Fibroblast of skin of left biceps (primary cell): ENCODE measurements at places on chromosomes 7 and 10.

GRCh38 chr10:124356701-124357560 lies 61.8 kb downstream of the OAT start:
- DNase-seq, result no peak

DNA sequence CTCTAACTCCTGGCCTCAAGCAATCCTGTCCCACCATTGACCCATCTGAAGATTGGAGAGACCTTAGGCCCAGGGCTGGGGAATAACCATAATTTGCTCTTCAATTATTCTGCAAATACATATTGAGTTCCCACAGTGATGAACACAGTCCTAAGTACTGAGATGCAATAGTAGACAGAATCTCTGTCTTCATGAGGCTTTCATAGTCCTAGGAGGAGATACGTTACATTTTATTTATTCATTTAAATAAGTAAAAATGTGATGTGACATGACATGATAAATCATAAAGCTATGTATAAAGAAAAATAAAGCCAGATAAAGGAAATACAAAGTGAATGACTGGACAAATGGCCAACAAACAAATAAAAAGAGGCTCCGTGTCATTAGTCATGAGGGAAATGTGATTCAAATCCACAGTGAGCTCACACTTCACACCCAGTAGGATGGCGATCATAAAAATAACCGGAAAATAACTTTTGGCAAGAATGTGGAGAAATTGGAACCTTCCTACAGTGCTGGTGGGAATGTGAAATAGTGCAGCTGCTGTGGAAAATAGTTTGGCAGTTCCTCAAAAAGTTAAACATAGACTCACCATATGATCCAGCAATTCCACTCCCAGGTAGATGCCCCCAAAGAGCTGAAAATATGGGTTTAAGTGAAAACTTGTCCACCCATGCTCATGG lies 52.1 kb upstream of the JCAD start:
- peak; percentile 69 for DNase-seq

GRCh38 chr10:101047961-101048892 lies 13.6 kb upstream of the KAZALD1 start:
- no peak for DNase-seq

GRCh38 chr10:74051736-74052342 lies 53.9 kb downstream of the VCL start:
- no peak for DNase-seq

- DNase-seq, result no peak
Measured at GRCh38 chr10:21530641-21531040, 3.4 kb upstream of the MLLT10 start.

- DNase-seq, result peak; percentile 33
Measured at GRCh38 chr7:35975851-35976454, 175.1 kb downstream of the SEPTIN7 start.

- DNase-seq, result no peak
Measured at GRCh38 chr10:59907537-59907917, 1.2 kb upstream of the CCDC6 start.

- no peak for DNase-seq
Measured at GRCh38 chr10:200405-200804, 65.2 kb downstream of the ZMYND11 start.

- DNase-seq, result no peak
Measured at GRCh38 chr10:34985823-34986222, 104.3 kb downstream of the CUL2 start.

GRCh38 chr7:39761449-39761848 lies 138.1 kb downstream of the RALA start:
- no peak for DNase-seq

DNA sequence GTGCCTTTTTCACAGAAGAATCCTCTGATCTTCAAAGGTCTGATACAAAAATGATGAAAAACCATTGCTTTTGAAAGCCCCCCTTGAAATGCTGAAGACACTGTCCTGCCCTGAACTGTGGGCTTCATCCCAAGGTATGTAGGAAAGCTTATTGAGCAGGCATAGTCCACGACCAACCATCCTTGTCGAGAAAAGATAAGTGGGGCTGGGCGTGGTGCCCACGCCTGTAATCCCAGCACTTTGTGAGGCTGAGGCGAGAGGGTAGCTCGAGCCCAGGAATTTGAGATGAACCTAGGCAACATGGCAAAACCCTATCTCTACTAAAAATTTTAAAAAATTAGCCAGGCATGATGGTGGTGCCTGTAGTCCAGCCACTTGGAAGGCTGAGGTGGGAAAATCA lies 25.6 kb downstream of the TACR2 start:
- no peak for DNase-seq

DNA sequence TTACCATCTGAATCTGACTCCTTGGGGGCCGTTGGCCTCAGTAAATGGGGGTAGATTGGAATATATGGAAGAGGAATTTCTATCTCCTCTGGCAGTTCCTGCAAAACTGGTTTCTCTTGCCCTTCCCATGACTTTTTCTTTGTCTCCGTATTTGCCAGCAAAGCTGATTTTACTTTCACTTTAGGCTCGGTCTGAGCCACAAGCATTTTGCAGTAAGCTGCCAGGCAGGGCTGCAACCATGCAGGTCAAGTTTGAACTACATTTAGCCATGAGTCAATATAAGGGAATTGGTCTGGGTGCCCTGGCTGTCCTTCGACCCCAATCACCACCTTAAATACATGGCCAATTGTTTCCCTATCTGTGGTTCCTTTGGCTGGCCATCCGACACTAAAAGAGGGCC lies 104.3 kb downstream of the TRIM24 start:
- no peak for DNase-seq

- DNase-seq, result no peak
Measured at GRCh38 chr7:88315522-88315921, 8.8 kb upstream of the STEAP4 start.

GRCh38 chr10:7410862-7411670 lies at the start of gene SFMBT2:
Gene SFMBT2, minus strand, starts transcription at chr10:7411034. Its CDS starts 29,136 bp downstream, at chr10:7381898.
- DNase-seq, result peak; percentile 42

DNA sequence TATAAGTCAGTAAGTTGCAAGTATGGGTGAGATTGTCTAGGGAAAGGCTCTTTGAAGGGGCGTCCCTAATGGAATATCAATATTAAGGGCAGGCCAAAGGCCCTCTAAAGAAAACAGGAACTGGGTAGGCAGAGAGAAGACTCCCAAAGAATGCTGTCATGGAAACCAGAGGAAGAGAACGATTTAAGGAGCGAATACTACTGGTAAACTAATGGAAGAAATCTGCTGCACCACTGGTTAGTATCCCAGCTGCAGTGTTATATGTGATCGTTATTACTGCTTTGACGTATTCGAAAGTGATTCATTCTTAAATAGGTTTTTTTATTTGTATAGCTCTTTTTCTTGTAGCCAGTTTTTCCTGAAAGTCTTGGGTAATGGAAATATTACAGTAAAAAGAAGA lies 1.3 kb downstream of the CASP2 start:
- DNase-seq, result no peak

DNA sequence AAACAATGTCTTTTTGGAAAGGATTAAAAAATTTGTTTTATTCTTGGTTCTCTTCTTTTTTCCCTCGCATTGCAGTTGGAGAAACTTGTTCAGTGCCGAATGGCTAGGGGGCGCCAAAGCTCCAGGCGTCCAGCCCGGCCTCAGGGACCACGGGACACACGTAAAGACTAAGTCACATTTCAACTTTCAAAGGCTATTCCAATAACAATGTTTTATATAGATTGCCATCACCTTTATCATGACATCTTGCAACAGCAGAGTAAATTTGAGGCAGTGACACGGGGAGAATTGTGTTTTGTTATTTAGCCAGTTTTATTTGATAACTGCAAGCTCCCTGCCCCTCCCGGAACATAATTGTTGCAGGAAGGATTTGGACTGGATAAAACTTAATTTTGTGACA lies 2.2 kb upstream of the IGFBP3 start:
- DNase-seq, result no peak

GRCh38 chr7:131109011-131109758 lies 218.5 kb upstream of the MKLN1 start:
- no peak for DNase-seq

GRCh38 chr10:123759501-123760031 lies 93.4 kb downstream of the GPR26 start:
- DNase-seq, result no peak

DNA sequence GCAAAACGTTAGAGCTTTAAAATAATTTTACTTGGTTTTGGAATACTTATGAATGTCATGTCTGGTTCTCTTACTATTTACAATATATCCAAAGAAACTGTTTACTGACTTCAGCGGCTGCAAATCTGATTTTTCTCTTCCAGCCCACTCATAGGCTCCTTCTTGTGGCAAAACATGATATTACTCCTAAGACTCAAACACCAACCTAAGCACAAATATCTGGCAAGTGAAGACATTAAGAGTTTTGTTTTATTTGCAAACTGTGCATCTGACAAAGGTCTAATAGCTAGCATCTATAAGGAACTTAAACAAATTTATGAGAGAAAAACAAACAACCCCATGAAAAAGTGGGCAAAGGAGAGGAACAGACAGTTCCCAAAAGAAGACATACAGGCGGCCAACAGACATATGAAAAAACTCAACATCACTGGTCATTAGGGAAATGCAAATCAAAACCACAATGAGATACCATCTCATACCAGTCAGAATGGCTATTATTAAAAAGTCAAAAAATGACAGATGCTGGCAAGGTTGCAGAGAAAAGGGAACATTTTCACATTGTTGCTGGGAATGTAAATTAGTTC lies 20.3 kb upstream of the GJC3 start:
- DNase-seq, result no peak

- no peak for DNase-seq
Measured at GRCh38 chr10:101131962-101132635, 999 bp downstream of the TLX1 start.

DNA sequence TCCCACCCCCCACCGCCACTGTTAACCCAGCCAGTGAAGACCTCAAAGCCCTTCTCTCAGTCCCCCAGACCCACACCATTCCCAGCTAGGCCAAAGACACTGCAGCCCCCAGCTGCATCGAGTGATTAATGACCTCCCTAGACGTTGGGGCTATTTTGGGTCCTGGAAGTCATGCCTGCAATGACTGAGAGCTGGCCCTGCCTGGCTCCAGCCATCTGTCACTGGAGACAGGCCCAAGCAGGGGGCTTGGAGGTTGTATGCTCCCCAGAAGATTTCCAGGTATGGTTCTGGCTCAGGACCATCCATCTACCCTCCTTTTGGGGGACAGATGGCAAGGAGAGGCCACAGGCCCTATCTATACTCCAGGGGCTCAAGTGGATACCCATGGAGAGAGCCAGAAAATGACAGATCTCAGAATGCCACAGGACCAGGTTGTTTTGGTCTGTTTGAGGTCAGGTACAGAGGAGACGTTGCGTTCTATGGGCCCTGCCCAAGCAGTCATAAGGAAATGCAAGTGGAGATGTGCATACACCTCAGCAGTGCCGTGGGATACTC lies 5.1 kb downstream of the KCNIP2 start:
- DNase-seq, result no peak

DNA sequence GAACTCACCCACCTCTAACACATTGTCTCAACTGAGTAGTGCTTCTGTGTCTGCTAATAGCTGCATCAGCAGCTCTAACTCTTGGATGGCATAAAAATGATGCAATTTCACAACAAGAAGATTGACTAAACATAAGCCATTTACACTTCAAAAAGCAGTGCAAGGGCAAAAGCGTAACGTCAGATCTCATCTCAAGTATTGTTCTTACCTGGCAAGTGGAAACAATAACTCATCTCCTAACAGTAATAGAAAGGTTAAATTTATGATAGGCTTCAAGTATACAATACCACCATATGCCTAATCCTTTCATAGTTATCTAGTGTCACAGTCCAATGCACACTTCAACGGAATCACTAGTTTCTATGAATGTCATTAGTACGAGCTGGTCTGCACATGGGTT lies 14.8 kb downstream of the TPK1 start:
- no peak for DNase-seq

GRCh38 chr7:143408686-143409561 lies at the start of gene EPHA1:
Gene EPHA1, minus strand, starts transcription at chr7:143408856. Its CDS starts 51 bp downstream, at chr7:143408805.
- no peak for DNase-seq

DNA sequence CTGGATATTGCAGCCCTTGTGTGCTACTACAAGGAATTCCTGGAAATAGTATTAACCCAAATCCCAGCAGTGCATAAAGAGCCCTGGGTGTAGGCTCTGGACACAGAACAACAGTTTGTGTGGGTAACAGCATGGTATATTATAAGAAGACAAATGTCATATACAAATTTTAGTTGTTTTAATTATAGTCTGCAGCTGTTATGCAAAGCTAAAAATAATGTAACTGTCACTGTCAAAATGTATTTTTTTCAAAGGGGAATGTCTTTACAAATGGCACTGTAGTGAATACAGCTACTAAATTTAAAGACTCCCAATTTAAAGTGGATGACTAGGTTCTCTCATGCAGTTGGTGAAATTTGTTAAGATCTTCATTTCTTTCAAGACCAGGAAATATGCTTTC lies 339.0 kb downstream of the GPR37 start:
- no peak for DNase-seq

DNA sequence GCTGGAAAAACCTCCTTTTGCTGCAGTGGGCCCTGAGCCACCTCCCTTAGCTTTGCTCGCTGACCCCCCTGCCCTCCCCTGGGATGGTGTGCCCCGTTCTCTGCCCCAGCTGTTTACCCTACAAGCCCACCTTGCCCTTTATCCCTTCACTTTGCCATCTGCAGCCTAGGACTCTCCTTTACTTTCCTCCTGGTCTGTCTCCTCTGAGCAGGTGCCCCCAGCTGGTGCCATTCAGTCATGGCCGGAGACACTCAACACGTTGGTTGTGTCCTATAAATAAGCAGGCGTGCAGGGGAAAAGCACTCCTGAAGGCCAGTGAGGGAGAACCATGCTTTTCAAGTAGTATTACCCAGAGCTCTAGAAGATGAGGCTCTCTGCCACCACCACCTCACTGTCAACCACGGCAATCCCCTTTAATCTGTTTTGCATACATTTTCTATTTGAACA lies 6.1 kb downstream of the RASSF4 start:
- DNase-seq, result no peak

DNA sequence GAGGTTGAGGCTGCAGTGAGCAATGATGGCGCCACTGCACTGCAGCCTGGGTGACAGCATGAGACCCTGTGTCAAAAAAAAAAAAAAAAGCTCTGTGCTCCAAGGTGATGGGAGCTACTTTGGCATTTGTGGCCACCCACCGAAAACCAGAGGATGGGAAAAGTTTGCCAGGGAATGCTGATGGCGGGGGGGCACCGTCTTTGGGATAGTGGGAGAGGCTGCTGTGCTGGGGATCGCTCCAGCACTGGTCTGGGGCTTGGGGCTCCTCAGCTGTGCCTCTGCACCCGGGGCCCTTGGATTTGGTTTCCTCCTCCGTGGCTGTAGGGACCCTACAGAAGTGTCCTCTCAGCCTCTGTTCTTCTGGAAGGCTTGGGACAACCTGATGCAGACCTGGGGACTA lies 11.7 kb upstream of the RAMP3 start:
- DNase-seq, result no peak

GRCh38 chr7:11726001-11726793 lies 105.8 kb downstream of the THSD7A start:
- DNase-seq, result peak; percentile 46

DNA sequence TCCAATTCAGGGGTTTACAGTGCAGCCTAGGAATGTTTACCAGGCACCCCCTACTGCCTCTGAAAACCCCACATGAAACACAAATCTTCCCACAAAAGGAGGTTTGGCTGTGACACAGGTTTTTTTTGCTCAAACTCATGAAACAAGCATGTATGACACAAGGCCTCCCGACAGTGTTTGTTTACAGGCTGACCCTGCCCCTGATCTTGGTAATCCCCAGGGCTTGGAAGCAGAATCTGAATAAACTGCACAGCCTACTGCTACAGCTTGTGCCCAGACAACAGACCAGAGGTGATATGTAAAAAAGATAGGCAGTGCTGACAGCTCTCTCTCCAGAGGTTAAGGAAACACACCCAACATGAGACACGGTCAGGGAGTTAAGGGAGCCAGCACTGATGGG lies 184.2 kb downstream of the KMT2E start:
- DNase-seq, result peak; percentile 81
